IMR-90 (cell line): ENCODE measurements at places on chromosomes 6 and 20. TPM values are rescaled to one million over a fixed set of nuclear protein-coding genes. Genes with fewer than 3 reads are reported as not detected.
A peak's percentile ranks its signal among the peaks of the same experiment; 100 is the strongest.

The TRIM38 gene
- 6.3 and 6.7 TPM in 2 replicates for total RNA-seq

GRCh38 chr6:122014961-122015360 is 384.5 kb upstream of the HSF2 start:
- no peak overlapping the region for H3K4me3 ChIP-seq
- H3K4me1 ChIP-seq = peaks cover 2% of the 10 kb centered on the region
- peak overlapping the region; percentile 24; the same call in 1 of the 2 replicates for H3K27ac ChIP-seq
- H3K27me3 ChIP-seq = no peaks in the 10 kb centered on the region

GRCh38 chr6:56649053-56649769 is 6.5 kb upstream of the DST start:
- H3K27ac ChIP-seq = no peak overlapping the region
- peaks cover 11% of the 10 kb centered on the region for H3K4me1 ChIP-seq
- H3K36me3 ChIP-seq = peaks cover 16% of the 10 kb centered on the region
- no peak overlapping the region for H3K4me3 ChIP-seq
- no peaks in the 10 kb centered on the region for H3K27me3 ChIP-seq
- DNase-seq = no peak

The GPSM3 gene
- total RNA-seq = 3.0 and 3.9 TPM in 2 replicates

The RAD21L1 gene
- under 0.01 TPM in 1 of 2 replicates, not detected in the other for total RNA-seq

- H3K27me3 ChIP-seq = no peaks in the 10 kb centered on the region
- no peak overlapping the region for H3K27ac ChIP-seq
- no peaks in the 10 kb centered on the region for H3K36me3 ChIP-seq
- DNase-seq = no peak
- H3K4me3 ChIP-seq = no peak overlapping the region
- no peaks in the 10 kb centered on the region for H3K4me1 ChIP-seq
Observed at GRCh38 chr20:54000914-54001313, 69.5 kb downstream of the BCAS1 start.

The ZFP57 gene
- total RNA-seq = not detected in 2 replicates

- H3K4me1 ChIP-seq = no peaks in the 10 kb centered on the region
- peaks cover 4% of the 10 kb centered on the region for H3K27me3 ChIP-seq
- peak; percentile 14 for DNase-seq
- no peaks in the 10 kb centered on the region for H3K36me3 ChIP-seq
- H3K4me3 ChIP-seq = no peak overlapping the region
- no peak overlapping the region for H3K27ac ChIP-seq
Observed at GRCh38 chr6:159180001-159180400, 10.8 kb downstream of the FNDC1 start.

DNA sequence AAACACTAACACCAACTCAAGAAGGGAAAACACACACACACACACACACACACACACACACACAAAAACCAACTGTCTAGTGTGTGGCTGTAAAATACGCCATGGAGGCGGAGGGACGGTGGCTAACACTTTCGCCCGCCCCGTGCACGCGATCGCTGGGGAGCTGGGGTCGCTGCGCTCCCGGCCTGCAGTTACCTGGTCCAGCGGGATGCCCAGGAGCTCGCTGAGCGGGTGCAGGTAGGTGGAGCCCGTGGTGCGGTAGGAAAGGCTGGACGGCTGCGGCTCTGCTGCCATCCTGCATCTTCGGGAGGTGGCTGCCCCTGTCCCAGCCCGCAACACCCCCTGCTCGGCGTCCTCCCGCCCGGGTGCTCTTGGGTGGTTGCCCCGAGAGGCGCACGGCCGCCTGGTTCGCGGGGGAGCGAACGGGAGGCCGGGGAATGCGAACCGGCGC is 303 bp downstream of the MBOAT1 start:
- H3K36me3 ChIP-seq = no peaks in the 10 kb centered on the region
- H3K27me3 ChIP-seq = no peaks in the 10 kb centered on the region
- H3K4me1 ChIP-seq = peaks cover 6% of the 10 kb centered on the region; the same call in 1 of the 2 replicates
- H3K27ac ChIP-seq = peak overlapping the region; percentile 50
- DNase-seq = no peak

- H3K36me3 ChIP-seq = no peaks in the 10 kb centered on the region
- no peak for DNase-seq
- H3K4me3 ChIP-seq = no peak overlapping the region
Observed at GRCh38 chr6:44496665-44497369, 109.3 kb downstream of the CDC5L start.

DNA sequence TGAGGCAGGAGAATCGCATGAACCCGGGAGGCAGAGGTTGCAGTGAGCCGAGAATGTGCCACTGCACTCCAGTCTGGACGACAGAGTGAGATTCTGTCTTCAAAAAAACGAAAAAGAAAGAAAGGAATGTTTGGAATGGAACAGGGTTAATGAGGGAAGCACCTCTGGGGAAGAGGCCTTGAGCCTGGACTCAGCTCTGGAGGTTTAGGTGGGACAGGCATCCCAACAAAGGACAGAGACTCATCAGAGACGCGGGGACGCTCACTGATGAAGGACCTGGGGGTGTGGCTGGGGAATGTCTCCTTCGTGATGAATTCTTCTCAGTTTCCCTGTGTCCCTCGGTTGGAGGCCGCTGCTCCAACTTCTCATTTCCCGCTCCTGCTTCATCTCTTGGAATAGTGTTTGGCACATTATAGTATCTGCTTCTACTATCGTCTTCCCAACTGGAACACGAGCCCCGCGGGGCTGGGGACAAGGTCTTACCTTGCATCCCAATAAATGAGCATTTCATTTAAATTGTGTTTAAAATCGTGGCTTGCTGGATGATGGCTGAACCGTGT is 27.6 kb downstream of the KIF25 start:
- DNase-seq = no peak
- no peak overlapping the region for H3K27ac ChIP-seq
- peaks cover 5% of the 10 kb centered on the region for H3K4me1 ChIP-seq

DNA sequence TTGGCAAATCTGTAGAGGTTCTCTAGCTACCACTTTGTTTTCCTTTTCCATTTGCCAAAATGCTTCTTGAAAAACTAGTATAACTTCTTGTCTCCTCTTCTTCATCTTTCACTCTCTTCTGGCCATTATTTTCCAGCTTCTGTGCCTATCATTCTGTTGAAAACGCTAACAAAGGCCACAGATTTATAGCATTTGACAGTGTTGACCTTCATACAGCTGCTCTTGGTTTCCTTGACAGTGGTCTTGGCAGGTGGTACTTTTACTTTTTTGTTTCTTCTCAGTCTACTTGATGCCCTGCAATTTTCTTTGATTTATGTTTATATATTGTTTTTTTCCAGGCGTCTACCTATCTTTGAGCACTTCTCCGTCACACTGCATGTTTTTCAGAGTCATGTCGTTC is 23.7 kb downstream of the TRMT11 start:
- peaks cover 17% of the 10 kb centered on the region for H3K36me3 ChIP-seq

GRCh38 chr20:11394145-11394833 is 523.4 kb upstream of the BTBD3 start:
- H3K4me3 ChIP-seq = no peak overlapping the region
- H3K27me3 ChIP-seq = no peaks in the 10 kb centered on the region
- peak; percentile 97 for DNase-seq
- H3K36me3 ChIP-seq = no peaks in the 10 kb centered on the region
- peaks cover 14% of the 10 kb centered on the region for H3K4me1 ChIP-seq
- no peak overlapping the region for H3K27ac ChIP-seq

DNA sequence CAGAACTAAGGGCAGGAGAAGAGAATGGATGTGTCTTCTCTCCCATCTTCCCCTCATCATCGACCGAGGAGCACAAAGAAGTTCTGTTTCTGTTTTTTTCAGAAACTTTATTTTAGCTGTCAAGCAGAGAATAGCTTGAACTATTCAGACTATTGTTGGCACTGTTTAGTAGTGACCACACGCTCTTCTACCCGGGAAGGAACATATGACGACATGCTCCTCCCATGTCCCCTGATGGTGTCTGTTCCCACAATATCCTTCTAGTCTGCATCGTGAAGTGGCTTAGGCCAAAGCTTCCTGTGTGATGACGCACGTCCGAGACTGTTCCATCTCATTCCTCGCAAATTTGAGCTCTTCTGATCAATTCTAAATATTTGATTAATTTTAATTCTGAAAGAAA is 27.2 kb upstream of the KIF25 start:
- DNase-seq = no peak
- peaks cover 4% of the 10 kb centered on the region; the same call in 1 of the 2 replicates for H3K4me1 ChIP-seq
- no peaks in the 10 kb centered on the region for H3K27me3 ChIP-seq
- H3K4me3 ChIP-seq = no peak overlapping the region
- H3K36me3 ChIP-seq = peaks cover 12% of the 10 kb centered on the region

DNA sequence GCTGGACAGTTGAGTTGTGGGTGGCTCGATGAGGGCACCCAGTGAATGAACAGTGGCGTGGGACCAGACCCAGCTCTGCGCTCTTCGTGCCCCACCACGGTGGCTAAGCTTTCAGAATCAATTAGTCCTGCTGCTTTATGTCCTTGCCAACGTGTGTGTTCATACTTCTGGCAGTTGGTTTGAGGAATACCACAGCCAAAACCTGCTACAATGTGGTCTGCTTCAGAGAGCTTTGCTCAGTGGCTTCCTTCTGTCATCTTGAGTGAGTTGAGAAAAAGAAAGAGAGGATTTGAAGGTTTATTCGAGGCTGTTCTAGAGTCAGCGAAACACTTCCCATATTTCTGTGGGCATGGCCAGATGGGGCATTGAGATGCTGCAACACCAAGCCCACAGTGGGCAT is 39.5 kb upstream of the SLC22A2 start:
- DNase-seq = no peak
- H3K36me3 ChIP-seq = no peaks in the 10 kb centered on the region
- no peak overlapping the region for H3K27ac ChIP-seq
- no peaks in the 10 kb centered on the region for H3K27me3 ChIP-seq
- H3K4me1 ChIP-seq = no peaks in the 10 kb centered on the region
- no peak overlapping the region for H3K4me3 ChIP-seq

- no peaks in the 10 kb centered on the region for H3K27me3 ChIP-seq
- no peaks in the 10 kb centered on the region for H3K4me1 ChIP-seq
- no peak overlapping the region for H3K27ac ChIP-seq
- DNase-seq = no peak
Observed at GRCh38 chr6:14406614-14407331, 289.2 kb downstream of the CD83 start.

- H3K36me3 ChIP-seq = no peaks in the 10 kb centered on the region
- H3K27ac ChIP-seq = no peak overlapping the region
- peak; percentile 54 for DNase-seq
- no peaks in the 10 kb centered on the region for H3K27me3 ChIP-seq
- peaks cover 2% of the 10 kb centered on the region for H3K4me1 ChIP-seq
- H3K4me3 ChIP-seq = no peak overlapping the region
Observed at GRCh38 chr6:90086517-90086916, 192.2 kb downstream of the GJA10 start.

DNA sequence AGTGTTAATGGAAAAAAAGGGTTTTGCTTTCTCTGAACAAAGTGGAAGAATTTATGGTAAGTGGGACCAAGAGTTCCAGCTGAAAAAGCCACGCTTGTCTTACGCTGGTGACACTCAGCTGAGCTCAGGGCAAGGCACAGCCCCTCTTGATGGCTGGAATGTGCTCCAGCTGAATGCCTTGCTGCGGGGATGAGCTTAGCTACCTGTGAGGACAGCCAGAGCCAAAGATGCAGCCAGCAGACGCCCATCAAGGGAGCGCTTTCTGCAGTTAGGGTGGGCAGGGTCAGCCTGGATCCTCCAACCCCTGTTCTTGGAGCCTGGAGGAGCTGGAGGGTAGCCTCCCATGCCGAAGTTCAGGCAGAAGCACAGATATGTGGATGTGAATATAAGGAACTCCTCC is 191.4 kb downstream of the SCP2D1 start:
- no peak overlapping the region for H3K4me3 ChIP-seq
- no peaks in the 10 kb centered on the region for H3K36me3 ChIP-seq
- DNase-seq = no peak

DNA sequence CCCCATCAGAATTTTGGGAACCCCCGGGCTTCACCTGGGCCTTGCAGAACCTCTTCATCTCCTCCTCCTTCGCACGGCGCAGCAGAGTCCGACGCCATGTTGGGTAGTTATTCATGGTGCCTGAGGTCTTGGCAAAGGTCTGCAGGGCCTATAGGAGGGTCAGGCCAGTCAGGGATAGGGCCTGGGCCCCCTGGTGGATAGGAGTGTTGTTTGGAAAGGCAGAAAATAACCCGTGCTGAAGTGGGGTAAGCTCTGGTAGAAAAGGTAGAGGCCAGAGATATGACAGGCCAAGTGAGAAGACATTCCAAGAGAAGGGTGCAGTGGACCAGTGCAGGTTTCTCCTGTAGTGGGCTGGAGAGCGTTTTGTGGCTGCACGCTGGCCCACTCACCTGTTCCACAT is 4.9 kb downstream of the SMPD2 start:
- DNase-seq = no peak
- H3K36me3 ChIP-seq = peaks cover 64% of the 10 kb centered on the region
- H3K27ac ChIP-seq = no peak overlapping the region
- peaks cover 8% of the 10 kb centered on the region for H3K4me1 ChIP-seq
- H3K4me3 ChIP-seq = no peak overlapping the region

DNA sequence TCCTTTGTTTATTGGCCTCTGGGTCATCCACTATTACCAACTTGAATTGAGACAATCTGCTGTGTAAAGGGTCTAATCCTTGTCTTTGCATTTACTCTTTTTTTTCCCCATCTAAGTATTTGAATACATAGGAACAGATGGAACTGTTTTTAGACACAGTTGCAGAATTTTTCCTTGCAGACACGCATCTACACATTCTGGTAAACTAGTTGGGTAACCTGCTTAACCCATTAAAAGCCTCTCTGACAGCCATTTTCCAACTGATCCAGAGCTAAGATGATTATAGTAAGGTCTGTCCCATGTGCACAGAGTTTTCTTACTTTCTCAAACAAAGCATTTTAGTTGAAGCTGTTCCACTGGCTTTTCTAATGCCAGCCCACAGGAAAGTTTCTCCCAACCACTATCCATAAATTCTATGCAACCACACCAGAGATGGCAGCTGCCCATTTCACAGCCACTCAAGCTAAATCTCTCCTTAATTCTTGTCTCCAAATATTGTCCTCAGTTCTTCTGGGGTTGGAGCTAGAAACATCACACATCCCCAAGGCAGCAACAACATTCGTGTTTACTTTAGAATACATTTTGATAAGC is 492.1 kb downstream of the MAFB start:
- no peak for DNase-seq
- no peaks in the 10 kb centered on the region for H3K27me3 ChIP-seq
- H3K27ac ChIP-seq = no peak overlapping the region
- no peaks in the 10 kb centered on the region for H3K36me3 ChIP-seq

The LY6G6C gene
- not detected in 2 replicates for total RNA-seq

The ASXL1 gene
- total RNA-seq = 29.9 and 33.3 TPM in 2 replicates

The FABP7 gene
- not detected in 2 replicates for total RNA-seq

The NTSR1 gene
- total RNA-seq = 0.54 and 0.56 TPM in 2 replicates

DNA sequence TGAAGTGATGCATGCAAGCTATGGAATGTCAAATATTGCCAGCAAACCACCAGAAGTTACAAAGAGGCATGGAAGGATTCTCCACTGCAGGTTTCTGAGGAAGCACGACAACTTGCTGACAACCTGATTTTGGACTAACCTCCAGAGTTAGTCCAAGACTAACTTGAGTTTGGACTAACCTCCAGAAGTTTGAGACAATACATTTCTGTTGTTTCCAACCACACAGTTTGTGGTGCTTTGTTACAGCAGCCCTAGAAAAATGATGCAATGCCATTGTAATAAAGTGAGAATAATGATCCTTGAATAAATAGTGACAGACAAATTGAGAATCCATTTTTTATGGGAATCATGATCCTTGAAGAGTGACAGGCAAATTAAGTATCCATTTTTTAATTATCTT is 169.9 kb upstream of the HDDC2 start:
- H3K4me1 ChIP-seq = no peaks in the 10 kb centered on the region
- H3K27me3 ChIP-seq = no peaks in the 10 kb centered on the region
- no peaks in the 10 kb centered on the region for H3K36me3 ChIP-seq
- H3K4me3 ChIP-seq = no peak overlapping the region
- no peak overlapping the region for H3K27ac ChIP-seq

The KIAA0408 gene
- 0.83 and 0.90 TPM in 2 replicates for total RNA-seq

GRCh38 chr6:14100966-14101365 is 16.6 kb upstream of the CD83 start:
- H3K36me3 ChIP-seq = no peaks in the 10 kb centered on the region
- H3K27ac ChIP-seq = no peak overlapping the region
- no peaks in the 10 kb centered on the region for H3K4me1 ChIP-seq
- peaks cover 31% of the 10 kb centered on the region for H3K27me3 ChIP-seq
